GM19239 (cell line): ENCODE measurements at places on chromosomes 1 and 21.
A peak's percentile ranks its signal among the peaks of the same experiment; 100 is the strongest.

DNA sequence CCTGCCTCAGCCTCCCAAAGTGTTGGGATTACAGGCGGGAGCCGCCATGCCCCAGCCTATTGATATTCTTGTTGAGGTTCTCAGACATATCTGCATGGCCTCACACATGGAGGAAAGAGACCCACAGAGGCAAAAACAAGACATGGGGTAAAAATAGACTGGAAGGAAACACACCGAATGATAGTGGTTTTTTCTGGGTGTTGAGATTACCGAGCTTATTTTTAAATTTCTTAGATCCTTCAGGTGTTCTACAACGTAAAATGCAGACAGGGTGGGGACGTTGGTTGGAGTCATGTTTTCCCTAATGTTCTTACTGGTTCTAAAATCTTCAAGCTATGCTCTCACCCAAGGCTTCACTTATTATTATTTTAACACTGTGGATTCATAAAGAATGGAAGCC lies 23.9 kb upstream of the RUNX3 start:
- DNase-seq, result no peak

- DNase-seq, result no peak
Observed at GRCh38 chr21:24436236-24436635, 1171.0 kb downstream of the MRPL39 start.

GRCh38 chr1:226363801-226364513 lies 43.9 kb downstream of the PARP1 start:
- DNase-seq, result no peak

GRCh38 chr21:45424854-45425795 lies 20.2 kb downstream of the COL18A1 start:
- DNase-seq, result no peak

DNA sequence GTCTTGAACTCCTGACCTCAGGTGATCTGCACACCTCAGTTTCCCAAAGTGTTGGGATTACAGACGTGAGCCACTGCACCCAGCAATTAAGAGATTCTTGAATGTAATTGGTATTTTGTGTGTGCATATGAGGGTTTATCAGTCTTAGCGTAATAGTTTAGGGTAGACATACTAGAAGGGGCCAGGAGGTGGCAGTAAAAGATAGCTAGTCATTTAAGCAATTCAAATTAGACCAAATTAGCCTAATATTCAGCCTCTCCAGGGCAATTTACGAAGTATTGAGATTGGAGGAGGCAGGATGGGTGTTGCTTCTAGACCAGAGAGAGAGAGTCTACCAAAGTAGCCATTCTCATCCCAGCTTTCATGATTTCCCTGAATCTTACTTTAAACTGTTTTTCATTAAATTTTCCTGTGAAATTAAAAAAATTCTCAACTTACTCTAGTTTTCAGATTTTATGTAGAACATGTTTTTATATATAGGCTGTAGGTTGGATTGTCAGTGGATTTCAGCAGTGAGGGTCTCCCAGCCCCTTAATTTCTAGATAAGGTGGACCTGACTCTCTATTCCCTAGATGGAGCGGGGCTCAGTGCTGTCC lies 119.7 kb downstream of the HHAT start:
- no peak for DNase-seq

GRCh38 chr21:40863839-40864238 lies 16.9 kb upstream of the DSCAM start:
- no peak for DNase-seq

DNA sequence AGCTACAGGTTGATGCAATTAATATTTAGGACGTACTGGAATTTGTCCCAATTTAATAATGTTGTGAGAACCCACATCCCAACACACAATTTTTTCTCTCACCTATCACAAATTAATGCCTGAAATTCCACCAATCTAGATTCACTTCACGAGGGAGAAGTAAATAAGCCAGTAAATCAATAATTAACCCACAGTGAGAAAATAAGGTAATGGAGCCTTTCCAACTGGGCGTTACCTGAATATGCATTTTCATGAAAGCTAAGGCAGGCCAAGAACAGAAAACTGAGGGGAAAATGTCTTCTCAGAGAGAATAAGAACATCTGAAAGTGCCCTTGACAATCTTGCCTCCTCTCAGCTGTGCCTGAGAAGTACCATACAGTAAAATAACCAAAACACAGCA lies 240.8 kb upstream of the NR5A2 start:
- no peak for DNase-seq

DNA sequence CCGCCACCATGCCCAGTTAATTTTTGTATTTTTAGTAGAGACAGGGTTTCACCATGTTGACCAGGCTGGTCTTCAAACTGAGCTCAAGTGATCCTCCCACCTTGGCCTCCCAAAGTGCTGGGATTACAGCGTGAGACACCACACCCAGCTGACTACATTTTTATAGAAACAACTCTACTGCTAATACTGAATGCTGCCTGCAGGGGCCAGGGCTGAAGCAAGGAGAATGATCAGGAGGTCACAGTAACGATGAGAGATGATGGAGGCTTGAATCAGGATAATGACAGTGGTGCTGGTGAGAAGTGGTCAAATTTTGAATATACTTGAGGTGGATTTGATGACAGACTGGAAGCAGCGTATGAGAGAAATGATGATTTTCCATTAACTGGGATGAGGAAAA lies 33.3 kb downstream of the ODF2L start:
- DNase-seq, result no peak

- DNase-seq, result no peak
Observed at GRCh38 chr1:184745110-184745509, 9.5 kb downstream of the EDEM3 start.

DNA sequence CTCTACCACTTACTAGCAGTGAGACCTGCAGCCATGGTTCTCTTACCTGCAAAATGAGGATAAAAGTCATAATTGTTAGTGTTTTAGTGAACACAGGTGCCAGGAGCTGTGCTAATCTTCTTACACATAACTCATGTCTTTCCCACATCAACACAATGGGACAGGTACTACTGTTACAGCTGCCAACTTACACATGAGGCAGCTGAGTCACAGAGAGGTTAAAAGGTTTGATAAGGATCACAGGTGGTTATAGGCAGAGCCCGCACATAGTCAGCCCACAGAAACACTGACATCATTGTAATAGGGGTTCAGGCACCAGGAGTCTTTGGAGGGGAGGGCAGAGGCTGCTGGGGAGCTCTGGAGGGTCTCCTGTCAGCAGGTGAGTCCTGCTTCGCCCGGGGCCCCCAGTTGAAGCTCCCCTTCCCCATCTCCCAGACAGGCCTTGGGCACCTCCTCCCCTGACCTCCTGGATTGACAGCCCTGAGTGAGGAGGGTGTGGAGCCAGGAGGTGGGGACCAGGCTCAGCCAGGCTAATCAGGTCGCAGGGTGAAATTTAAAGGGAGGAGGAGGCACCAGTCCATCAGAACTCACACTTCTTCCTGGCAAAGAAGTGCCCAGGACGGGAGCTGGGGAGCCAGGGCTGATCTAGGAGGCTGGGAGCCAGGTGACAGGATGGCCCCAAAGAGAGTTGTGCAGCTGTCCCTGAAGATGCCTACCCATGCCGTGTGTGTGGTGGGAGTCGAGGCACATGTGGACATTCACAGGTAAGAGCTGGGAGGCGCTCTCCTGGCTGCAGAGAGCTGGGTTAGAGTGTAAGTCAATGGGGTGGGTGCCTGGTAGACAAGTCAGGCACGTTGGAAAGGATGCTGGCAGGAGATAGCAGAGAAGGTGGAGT lies at the start of gene PADI1:
TSS of gene PADI1 (plus strand) at position 583 of the 895 bp plus-strand sequence. CDS start at position 673, 90 bp downstream.
- DNase-seq, result no peak

- DNase-seq, result no peak
Observed at GRCh38 chr1:203584507-203584906, 42.1 kb upstream of the ATP2B4 start.

GRCh38 chr1:62905309-62905708 lies 121.4 kb downstream of the ATG4C start:
- no peak for DNase-seq

DNA sequence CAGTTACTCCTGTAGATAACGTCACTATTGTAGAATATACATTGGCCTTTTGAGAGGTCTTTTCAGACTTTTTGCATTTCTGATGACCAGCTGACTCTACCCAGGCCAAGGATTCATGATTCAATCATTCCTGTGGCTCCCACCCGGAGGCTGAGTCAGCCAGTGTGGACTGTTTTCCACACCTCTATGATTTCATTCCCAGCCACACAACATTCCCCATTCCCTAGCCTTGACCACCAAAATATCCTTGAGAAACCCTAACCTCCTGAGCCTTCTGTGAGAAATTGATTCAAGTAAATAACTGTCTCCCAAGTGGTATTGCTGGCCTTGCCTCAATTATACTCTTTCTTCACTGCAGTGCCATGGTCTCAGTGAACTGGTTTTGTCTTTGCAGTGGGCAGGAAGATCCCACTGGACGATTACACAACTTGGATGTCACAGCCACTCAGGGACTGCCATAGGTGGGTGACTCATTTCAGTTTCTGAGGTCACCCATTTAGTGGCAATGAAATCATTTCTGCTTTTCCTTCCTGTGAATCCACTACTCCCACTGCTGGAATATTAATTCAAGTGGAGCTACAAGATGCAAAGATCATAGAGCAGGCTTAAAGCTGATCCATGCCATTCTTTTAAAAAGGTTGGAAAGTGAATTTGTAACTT lies 518.6 kb upstream of the ZP4 start:
- DNase-seq, result no peak

GRCh38 chr1:26275580-26276431 lies 4.1 kb upstream of the SH3BGRL3 start:
- DNase-seq, result peak; percentile 75

- no peak for DNase-seq
Observed at GRCh38 chr1:20184997-20185833, 681 bp upstream of the UBXN10 start.

- no peak for DNase-seq
Observed at GRCh38 chr21:34813266-34813894, 144.6 kb downstream of the CLIC6 start.

DNA sequence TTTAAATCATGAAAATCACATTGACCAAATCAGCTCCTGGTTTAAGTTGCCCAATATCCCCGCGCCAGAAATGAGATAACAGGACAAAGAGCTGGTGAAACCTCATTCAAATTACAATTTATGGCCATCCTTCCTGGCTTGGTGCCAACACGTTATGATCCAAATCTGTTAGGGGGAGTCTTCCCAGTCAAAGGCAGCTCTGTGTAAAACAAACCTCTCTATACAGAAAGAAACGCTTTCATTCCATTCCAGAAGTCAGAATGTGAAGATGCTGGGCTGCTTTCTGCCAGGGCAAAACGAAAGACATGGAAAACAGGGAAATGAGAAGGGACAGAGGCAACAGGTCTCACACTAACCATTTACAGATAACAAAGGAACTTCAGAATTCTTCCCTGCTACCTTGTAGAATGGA lies 53.5 kb upstream of the TIAM1 start:
- DNase-seq, result no peak

GRCh38 chr1:237018896-237019295 lies 14.7 kb upstream of the MT1HL1 start:
- DNase-seq, result no peak

DNA sequence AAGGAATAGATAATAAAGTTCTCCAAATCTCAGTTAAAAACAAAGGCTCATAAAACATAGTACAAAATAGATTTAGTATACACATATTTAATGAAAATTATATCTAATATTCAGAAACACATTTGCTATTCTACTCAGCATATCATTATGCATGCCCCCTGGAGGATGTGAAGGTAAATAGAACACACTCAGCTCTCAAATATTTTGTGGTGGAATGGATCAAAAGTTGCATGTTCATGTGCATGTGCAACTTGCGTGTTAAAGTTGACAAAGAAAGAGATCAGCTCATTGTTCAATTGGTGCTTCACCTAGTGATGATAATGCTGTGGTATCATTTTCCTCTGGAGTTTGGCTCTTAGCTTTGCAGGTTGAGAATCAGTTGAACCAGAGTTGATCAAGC lies 4.9 kb upstream of the ZNF644 start:
- DNase-seq, result no peak

- no peak for DNase-seq
Observed at GRCh38 chr1:42742617-42743316, 2.7 kb upstream of the CLDN19 start.

GRCh38 chr1:156795787-156796186 lies 20.9 kb downstream of the SH2D2A start:
- DNase-seq, result no peak

DNA sequence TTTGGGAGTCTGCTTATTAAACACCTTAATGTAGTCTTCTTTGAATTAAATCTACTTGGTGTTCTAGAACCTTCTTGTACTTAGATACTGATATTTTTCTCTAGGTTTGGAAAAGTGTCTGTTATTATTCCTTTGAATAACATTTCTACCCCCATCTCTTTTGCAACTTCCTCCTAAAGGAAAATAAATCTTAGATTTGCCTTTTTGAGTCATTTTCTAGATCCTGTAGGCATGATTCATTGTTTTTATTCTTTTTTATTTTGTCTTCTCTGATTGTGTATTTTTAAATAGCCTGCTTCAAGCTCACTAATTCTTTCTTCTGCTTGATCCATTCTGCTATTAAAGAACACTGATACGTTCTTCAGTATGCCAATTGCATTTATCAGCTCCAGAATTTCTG lies 155.9 kb upstream of the NEGR1 start:
- no peak for DNase-seq

DNA sequence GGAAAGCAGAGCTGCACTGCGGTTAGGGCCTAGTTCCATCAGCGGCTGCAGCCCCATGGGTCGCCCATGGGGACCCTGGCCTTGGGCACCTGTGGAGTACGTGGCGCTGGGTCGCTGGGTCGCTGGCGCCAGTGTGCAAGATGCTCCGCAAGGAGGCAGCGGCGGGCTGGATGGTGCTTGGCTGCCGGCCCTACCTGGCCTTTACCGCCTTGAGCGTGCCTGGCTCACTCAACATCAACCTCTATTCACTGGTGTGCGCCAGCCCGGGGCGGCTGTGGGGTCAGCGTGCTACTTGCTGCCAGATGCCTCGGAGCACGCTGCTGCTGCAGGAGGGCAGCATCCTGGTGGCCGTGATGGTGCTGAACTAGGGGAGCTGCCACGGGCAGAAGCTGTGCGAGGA lies 85.1 kb upstream of the RHOU start:
- no peak for DNase-seq

DNA sequence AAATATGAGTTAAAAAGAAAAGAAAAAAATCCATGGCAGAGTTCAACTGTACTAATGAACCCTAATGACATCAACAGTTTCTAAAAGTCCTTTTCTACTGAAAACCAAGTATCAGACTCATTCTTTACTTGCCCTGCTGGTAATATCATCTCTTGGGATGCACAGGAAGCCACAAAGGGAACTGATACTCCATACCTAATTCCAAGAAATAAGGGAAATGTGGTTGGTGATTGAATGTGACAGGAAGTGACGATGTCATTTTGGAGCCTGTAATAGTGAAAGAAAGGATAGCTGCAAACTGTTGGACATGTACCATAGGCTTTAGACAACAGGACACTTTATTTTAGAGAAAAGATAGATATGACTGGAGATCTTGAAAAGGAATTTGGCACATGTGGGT lies 98.7 kb upstream of the VAV3 start:
- DNase-seq, result no peak

DNA sequence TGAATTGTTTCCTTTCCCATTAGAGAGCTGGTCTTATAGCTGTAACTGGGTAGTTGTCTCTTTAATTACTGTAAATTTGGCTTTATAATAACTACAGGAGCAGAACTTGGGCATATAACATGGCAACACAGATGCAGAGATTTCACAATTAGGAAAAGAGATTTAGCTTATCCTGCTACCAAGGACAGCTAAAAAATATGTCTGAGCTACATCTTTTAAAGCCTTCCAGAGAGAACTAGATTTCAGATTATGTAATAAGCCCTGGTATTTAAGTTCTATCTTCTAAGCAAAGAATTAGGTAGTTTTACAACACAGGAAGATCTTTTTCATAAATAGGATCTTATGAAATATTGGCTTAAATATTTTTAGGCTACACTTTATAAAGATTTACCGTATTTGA lies 313.8 kb downstream of the S1PR1 start:
- DNase-seq, result no peak

GRCh38 chr1:28775121-28775942 lies 36.6 kb upstream of the OPRD1 start:
- DNase-seq, result peak; percentile 65
